ENCODE measurements at places on chromosomes 3 and 15.

DNA sequence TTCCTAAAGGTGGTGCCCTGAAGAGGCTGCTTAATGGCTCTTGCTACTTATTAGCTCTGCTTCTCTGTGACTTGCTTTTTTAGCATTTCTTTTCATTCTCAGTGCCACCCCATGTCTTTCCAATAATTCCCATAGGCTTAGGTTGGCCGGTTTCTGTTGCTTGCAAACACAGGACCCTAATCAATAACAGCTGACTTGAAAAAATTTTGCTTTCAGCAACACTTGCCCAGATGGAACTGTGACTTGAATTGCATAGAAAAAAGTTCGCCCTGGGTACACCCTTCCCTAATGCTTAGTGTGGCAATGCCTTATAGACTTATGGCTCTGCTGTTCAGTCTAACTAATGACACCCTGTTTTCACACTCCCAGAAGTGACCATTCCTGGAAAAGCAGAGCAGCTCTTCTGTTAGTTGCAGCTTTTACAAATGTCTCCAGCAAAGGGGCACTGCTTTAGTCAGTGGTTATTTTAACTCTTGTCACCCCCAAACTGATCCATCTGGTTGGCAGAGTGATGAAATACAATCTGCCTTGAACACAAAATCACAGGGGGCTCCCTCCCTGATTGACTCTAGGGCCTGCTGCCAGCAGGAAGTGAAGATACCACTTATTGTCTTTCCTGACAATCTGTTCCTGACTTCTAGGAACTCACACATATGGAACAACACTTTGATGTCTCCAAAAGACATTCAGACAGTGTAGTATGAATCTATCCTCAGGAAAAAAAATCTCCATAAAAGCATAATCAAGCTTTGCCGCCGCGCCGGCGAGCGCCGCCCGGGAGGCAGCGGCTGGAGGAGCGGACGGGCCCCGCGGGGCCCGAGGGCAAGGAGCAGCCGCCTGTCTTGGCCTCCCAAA lies 9.7 kb upstream of the SLMAP start:
- no peak for DNase-seq

DNA sequence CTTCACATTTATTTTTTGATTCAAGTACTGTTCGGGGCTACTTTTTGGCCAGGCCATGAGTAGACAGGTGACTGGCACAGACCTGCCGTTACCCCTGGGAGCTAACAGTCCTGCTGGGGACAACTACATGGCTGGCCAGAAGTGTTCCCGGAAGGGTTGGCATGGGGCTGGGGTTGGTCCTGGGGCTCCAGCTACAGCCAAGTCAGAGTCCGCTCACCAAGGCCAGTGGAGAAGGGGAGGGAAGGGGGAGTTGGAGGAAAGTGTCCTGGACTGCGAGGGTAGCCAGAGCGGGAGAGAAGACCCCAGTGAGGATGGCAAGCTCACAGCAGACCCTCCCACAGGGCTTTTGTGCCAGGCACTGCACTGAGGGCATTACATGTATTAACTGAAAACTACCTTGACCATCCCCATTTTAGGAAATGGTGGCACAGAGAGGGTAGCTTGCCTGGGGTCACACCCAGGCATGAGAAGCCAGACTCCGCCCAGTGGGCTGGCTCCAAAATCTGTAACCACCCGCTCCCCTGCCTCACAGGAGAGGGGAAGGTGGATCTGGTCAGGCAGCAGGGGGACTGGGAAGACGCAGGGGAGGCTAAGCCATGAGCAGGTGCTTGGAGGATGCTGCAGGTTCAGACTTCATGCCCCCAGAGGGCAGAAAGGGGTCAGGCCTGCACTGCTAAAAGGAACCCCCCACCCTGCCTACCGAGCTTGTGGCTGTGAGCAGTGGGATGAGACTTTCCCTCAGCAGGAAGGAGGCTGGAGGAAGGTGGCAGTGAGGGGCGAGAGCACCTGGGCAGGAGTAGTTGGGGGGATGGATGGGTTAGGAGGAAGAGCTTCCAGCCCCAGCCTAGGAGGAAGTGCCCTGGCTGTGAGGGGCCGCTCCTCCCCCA lies 38.3 kb upstream of the ESYT3 start:
- DNase-seq, result no peak

DNA sequence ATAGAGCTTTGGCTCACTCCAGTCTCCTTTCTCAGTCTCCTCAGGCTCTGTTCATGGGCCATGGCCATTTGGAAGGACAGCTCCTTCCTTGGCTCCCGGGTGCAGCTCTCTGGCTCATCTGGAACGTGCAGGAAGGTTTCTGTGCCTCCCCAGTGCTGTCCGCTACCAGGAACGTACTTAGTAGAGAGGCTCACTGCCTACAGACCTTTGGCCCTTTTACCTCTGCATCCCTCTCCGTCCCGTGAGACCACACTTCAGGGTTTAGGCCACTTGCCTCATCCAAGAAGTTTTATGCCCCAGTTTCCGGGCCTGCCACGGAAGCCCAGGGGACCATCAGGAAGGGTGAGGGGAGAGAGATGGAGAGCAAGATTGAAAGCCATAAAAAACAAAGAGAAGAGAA lies 20.9 kb downstream of the GRK7 start:
- no peak for DNase-seq

- DNase-seq, result no peak
Observed at GRCh38 chr3:50658416-50658815, 16.3 kb upstream of the DOCK3 start.

GRCh38 chr3:42877881-42878280 lies 2.2 kb upstream of the CYP8B1 start:
- no peak for DNase-seq

DNA sequence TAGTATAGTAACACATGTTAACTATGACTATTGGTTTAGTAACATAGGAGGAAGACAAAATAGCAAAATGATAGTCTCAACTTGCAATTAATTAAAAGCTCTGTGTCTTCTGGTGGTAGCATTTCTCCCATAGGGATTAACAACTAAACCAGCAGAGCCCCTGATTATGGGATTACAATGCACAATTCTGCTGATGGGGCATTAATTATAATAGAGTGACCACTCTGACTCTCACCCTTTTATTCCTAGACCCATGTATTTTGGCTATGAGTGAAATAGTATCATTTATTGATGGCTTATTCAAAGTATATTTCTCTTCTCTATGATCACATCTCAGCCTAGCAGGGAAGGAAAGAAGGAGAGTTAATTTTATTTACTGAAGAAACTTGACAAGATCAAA lies 17.5 kb upstream of the GOLGA8B start:
- DNase-seq, result no peak

DNA sequence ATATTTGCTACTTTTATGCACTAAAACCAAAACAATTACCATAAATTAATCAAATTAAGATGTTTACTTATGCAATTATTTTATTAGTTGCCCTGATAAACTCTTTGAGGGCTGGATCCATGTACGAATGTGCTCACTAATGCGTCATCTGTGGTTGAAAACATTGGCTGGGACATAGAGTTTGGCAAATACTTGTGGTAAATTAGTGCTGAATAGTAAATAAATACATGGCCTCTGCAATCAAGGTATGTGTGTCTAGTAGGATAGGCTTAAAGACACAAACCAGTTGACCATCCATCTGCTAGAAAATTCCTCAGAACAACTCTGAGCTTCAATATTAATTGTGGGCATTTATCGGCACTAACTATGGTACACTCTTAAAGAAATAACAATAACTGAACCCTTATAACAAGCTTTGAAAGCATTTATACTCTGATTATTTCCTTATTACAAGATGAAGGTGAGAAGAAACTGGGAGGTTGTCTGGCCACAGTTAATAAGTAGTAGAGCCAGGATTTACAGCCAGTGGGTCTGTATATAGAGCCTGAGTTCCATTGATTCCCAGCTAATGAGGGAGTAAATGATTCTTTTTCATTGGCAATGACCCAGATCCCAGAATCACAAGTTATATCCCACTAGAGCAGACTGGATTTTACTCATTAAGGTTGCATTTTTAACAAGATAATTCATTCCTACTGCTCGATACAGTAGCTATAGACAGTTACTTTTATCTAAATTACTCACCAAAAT lies 169.5 kb upstream of the CNTN6 start:
- no peak for DNase-seq

- DNase-seq, result no peak
Observed at GRCh38 chr3:164478323-164478722, 600.0 kb downstream of the SI start.

DNA sequence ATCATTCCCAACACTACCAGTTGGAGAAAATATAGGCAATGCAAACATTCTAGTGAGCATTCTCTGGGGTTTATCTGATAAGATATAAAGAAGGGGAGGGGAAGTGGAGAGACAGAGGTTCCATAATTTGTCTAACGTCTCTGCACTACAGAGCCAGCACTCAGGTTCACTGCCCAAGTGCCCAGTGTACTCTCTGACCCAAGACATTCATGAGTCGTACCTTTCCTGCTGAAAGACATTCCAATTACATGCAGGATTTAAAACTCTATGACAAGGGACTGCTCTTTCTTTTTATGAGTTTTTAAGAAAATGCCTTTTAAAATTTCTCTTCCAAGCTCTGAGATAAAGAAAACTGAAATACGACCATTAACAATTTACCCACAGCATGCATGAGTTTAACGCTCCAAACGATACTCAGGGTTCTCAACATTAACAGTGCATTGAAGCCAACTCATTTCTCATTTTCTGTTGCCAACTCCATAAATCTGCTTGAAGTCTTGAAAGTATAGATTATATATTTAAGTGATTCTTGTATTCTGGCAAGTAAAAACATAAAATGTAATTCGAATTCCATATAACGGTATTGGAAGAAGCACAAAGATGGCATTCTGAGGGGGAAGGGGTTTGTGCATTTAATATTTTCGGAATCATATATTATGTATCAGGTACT lies 193.4 kb downstream of the SUCLG2 start:
- DNase-seq, result no peak

GRCh38 chr15:101541501-101542292 lies 52.2 kb upstream of the PCSK6 start:
- no peak for DNase-seq

DNA sequence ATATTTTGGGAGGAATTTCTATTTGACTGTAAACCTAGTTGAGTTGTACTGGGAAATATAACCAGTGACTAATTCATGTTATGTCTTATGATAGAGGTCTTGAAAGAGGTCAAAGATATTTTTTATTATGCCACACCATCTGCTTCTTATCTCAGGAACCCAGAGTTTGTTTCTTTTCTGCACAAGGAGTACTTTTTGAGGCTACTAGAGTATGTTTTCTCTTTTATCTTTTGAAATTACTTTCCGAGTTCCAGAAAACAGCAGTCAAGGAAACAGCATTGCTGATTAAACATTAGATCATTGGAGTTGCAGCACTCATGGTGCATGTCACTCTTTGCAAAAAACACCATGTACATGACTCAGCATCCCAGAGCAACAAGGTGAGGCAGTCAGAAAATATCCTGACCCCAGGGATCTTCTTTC lies 645.8 kb upstream of the NR2F2 start:
- no peak for DNase-seq

GRCh38 chr3:146577662-146578061 lies 27.5 kb downstream of the PLSCR5 start:
- peak; percentile 11 for DNase-seq

DNA sequence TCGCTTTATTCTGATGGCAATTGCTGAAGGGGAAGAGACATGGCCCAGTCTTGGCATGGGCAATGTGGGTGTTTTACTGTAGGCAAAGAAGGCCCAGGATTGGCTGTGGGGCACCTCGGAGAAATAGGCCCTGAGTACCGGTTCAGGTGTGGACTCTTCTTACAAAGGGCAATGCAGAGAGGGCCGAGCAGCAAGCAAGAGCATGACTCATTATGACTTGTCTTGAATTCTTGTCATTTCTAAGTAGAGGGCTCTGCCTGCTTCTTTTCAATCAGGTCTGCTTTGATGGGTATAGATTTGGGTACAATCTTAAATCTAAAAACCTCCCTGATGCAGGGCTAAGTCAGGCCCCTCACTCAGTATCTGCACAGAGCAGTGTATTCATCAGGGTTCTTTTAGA lies 14.8 kb upstream of the BUB1B start:
- DNase-seq, result no peak

DNA sequence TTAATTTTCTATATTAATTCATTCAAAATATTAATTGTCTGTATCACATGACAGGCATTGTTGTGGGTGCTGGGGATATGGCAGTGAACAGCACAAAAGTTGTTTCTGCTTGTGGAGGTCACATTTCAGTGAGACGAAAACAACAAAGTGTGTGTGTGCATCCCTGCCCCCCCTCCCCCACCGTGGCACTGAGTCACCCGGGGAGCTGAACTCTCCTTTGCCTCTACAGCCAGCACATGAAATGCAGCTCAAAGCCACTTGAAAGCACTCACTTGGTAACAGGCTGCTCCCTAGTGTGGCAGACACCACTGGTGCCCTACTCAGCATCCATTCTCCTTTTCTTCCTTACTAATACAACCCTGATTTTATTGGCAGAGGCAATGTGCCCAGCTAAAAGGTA lies 16.9 kb upstream of the SCAMP5 start:
- DNase-seq, result no peak

- no peak for DNase-seq
Observed at GRCh38 chr3:50154840-50155490, at the start of gene SEMA3F. SEMA3F (plus strand) TSS chr3:50155324; CDS start chr3:50159623, 4,299 bp downstream.

GRCh38 chr15:42035435-42035761 lies 14.6 kb upstream of the PLA2G4E start:
- no peak for DNase-seq

DNA sequence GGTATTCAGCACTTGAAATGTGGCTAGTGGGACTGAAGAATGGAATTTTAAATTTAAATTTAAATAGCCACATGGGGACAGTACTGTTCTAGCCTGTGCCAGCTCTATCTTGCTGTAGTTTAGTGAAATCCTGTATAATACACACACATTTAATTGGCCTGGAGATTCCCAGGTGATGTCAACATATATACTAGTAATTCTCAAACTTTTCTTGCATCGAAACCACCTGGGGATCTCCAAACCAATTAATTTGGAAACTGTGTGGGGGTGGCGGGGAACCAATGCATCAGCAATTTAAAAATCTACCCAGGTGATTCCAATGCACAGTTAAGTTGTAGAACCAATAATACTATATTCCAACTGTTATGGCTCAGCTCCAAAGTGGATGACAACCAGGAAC lies 228.9 kb upstream of the MRPL3 start:
- DNase-seq, result no peak

DNA sequence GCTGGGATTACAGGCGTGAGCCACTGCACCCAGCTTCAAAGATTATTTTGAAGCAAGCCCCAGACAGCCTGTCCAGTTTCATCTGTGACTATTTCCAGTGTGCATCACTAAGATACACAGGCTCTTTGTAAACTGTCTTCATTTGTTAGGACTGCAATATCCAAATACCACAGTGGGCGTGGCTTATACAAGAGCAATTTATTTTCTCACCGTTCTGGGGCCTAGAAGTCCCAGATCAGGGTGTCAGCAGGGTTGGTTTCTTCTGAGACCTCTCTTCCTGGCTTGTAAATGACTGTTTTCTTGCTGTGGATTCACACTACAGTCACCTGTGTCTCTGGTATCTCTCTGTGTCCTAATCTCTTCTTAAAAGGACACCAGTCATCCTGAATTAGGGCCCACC lies 59.7 kb downstream of the RLBP1 start:
- no peak for DNase-seq

DNA sequence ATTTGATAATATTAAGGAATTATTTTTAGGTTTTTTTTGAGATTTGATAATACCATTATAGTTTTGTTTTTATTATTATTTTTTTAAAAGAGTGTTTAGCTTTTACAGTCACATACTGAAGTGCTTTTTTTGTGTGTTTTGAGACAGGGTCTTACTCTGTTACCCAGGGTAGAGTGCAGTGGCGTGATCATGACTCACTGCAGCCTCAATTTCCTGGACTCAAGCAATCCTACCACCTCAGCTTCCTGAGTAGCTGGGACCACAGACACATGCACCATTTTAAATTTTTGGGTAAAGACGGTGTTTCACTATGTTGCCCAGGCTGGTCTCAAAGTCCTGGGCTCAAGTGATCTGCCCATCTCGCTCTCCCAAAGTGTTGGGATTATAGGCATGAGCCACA lies 73.0 kb downstream of the SUMF1 start:
- no peak for DNase-seq

Measured in NCI-H2029 treated with DMSO at 0.1 percent for 48 hours (cell line).